ENCODE measurements at places on chromosomes 12 and 14.

DNA sequence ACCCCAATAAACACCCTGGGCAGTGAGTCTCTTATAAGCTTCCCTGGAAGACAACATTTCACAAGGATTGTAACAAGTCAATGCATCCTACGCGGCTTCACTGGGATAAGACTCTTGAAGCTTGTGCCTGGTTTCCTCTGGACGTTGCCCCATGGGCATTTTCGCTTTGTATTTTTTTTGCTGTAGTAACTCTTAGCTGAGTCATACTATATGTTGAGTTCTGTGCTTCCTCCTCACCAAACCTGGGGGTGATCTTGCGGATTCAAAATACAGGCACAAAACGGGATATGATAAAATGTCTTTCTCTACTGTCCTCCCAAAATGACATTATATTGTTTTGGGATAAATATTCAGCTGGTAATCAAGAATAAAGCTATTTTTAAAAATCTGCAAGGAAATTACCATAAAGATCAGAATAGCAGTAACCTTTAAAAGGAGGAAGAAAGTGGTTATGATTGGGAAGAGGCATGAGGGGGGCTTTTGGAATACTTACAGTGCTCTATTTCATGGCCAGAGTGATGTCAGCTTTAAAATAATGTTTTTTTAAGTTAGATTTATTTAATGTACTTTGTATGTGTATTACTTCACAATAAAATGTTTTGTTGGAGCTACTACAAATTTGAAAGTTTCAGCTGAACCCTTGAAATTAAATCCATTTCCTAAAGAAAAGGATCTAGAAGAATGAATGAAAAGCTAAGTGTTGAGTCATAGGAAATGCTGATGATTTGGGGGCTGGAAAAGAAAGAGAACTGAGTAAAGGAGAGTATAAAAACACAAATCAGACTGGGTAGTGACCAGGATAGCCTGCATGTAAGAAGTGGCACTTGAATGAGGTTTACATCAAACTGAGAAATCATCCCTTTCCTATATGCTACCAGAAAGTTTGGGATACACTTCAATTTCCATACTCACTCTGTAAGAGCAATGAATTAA, 14.7 kb downstream of the BTBD7 start:
- no peak for DNase-seq

DNA sequence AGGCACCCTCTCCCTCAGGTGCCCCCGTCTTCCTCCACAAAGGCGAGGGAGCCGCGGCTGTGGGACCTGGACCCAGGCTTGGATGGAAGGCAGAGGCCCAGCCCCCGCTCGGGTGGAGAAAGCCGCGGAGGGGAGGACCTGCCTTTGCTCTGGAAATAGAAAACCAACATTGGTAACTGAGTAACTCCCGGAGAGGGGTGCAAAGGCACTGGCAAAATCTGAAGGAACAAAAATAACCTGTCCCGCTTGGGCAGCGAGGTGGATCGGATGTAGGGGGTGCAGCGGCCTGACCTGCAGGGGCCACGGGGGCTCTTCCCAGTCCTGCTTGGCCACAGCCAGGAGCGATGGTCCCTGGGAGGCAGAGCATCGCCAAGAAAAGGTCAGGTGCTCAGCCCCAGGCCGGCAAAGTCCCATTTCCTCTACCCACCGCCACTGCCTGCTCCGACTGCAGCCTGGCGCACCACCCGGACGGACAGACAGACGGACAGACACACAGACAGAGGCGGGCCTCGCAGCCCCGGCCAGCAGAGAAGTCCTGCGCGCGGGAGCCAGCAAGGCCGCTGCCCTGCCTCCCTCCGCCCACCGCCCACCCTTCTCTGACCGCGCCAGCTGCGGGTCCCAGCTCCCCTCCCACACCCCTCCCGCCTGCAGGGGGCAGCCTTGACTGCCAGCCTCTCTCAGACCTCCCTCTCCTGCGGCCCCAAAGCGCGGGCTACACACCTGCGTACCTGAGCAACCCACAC, 21.4 kb upstream of the TMEM106C start:
- DNase-seq: no peak

DNA sequence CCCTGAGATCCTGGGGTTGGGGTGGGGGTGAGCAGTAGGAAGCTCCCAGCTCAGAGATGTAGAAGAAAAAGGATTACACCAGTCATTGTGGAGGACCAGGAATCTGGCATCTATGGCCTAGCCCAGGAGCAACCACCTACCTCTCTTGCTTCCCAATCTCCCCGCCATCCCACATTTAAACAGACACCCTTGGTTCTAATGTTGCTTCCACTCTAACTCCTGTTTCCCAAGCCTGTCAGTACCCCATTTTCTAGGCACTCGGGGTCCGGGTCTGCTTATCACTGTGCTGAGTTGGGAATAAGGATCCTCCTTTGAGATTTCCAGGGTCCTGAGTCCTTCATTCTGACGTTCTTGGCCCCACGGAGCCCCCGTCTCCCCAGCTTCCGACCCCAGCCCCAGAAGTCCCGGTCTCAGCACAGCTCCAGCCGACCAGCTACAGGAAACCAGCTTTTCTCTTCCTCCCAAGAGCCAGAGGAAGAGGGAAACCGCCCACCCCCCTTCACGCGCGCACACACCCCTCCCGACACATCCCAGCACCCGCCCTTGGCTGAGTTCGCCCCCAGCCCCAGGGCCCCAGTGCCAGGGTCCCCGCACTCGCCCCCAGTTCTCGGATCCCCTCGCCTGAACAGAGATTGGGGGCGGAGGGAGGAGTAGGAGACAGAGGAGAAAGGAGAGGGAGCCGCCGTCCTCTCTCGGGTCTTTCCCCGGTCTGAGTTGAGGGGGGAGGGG, 1.2 kb downstream of the ITGA5 start:
- no peak for DNase-seq

GRCh38 chr12:109597795-109598427, 24.3 kb downstream of the MVK start:
- peak; percentile 27 for DNase-seq

GRCh38 chr12:124506145-124506831, 61.1 kb downstream of the NCOR2 start:
- DNase-seq: no peak

GRCh38 chr12:79001404-79001803, 136.8 kb downstream of the SYT1 start:
- peak; percentile 97 for DNase-seq
